Bone marrow (tissue), 2 donors: ENCODE measurements at places on chromosomes 6 and 20.

DNA sequence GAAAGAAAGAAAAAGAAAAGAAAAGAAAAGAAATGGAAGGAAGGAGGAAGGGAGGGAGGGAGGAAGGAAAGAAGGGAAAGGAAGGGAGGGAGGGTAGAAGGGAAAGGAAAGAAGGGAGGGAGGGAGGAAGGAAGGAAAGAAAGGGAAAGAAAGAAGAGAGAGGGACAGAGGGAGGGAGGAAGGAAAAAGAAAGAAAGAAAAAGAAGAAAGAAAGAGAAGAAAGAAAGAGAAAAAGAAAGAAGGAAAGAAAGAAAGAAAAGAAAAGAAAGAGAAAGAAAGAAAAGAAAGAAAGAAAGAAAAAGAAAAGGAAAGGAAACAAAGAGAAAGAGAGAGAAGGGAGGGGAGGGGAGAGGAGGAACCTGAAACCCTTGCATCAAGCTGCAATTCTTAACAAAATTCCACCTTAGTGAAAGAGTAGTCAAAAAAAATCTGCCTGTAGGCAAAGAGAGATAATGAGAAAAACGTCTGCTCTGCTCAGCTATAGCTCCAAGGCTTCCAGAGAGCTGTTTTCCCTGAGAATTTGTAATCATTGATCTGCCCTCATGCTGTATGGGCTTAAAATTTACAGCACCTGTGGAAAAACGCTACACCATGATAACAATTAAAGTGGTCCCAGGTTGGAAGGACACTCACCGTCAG is 16.7 kb upstream of the MYCT1 start:
- no peak for DNase-seq

DNA sequence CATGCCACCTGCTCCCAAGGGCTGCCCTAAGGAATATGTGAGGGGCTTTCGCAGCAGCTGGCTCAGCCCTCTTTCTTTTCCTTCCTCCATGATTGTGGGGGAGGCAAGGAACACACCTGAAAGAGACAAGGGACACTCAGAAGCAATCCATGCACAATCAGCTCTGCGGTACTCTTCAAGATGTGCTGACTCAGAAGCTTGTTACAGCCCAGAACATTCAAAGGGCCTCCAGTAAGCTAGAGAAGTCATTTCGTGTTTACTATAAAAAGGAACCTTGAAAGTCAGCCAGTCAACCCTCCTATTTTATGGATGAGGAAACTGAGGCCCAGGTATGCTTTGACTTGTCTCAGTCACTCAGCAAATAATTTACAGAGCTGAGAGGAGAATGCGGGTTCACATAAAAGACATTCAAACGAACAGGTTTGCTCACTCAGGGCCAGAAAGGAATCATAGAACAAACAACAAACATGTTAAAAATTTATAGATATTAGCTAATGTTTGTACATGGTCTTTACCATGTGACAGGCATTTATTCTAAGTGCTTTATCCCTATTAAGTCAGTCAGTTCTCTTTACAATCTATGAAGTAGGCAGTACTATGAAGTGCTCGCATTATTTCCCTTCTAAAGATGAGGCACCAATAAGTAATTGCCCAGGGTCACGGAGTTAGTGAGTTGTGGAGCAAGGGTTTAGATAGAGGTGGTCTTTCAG is 37.7 kb upstream of the SLC22A23 start:
- no peak for DNase-seq

DNA sequence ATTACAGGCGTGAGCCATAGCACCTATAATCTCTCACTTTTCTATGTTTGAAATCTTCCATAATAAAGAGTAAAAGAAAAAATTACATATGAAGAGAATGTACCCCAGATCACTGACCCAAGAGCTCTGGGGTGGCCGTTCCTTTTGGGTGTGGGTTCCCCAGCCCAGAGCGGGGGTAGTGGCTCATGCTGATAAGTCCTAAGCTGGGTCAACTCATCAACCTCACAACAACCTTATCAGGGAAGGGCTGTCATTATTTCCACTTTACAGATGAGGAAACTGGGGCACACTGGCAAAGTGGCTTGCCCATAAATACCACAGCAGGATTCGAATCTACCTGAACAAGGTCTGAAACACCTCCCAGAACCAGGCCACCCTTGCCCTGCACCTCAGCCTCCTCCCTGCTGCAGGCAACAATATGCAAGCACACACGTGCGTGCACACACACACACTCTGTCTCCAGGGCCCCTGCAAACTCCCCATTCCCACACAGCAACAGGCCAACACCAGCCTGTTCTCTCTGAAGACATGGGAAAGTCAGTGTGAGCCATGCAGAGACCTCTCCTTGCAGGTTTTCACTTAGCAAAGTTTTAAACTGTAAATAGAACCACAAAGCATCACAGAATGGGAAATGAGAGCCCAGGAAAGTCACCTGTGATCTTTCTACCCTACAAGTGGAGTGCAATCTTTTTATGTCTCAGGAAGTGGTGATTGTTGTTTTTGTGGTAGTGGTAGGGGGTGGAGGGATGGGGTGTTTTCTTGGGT is 27.7 kb downstream of the BFSP1 start:
- DNase-seq, result no peak

DNA sequence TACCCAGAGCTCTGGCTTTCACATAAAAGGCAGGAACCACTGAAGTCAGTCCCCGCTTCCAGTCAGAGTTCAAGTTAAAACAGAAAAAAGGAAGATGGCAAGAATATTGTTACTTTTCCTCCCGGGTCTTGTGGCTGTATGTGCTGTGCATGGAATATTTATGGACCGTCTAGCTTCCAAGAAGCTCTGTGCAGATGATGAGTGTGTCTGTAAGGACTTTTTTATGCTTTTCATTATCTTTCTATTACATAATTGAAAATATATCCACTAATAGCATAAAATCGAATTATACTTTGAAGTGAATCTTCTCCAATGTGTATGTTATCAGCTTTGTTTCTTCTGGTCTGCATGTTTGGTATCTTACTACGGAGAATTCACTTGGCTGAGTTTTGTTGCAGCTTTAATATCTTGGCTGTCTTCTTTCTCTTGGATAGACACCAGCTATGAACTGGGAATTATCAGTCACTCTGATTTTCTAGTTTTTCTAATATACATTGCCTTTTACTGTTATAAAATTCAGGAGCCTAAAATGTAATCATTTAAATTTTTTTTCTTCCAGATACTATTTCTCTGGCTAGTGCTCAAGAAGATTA is at the start of gene OTOR:
TSS of gene OTOR (plus strand) at position 51 of the 593 bp plus-strand sequence. CDS start at position 95, 44 bp downstream.
- no peak for DNase-seq

- DNase-seq, result no peak
Observed at GRCh38 chr20:3843490-3843889, 3.1 kb upstream of the MAVS start.
